ENCODE measurements at places on chromosomes 7 and 10.

GRCh38 chr7:129368389-129368986 is 65.7 kb upstream of the STRIP2 start:
- DNase-seq: no peak

GRCh38 chr10:69612760-69613159 is 17.3 kb upstream of the FAM241B start:
- DNase-seq: no peak

GRCh38 chr7:1276626-1277175 is 44.0 kb downstream of the UNCX start:
- DNase-seq: no peak

- no peak for DNase-seq
Measured at GRCh38 chr7:17234030-17234397, 64.4 kb upstream of the AHR start.

DNA sequence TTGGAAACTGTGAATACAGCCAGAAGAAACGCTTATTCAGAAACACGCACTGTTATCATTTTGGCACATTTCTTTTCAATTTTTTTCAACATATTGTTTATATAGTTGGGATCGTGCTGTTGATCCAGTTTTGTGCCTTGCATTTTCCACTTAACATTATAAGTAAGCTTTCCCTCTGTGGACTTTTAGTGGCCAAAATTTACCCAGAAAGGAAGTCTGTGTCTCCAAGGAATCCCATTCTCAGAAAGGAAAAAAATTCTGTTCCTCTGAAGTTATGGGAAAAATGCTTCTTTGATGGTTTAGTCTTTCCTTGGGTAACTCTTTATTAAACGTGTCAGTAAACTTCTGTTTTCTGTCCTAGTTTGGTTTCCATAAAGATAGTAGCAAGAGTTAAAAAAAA is 280.0 kb downstream of the REEP3 start:
- DNase-seq: no peak

GRCh38 chr7:73921623-73922528 is 60.9 kb downstream of the TMEM270 start:
- no peak for DNase-seq

GRCh38 chr10:131757285-131758058 is 143.3 kb upstream of the PPP2R2D start:
- no peak for DNase-seq

DNA sequence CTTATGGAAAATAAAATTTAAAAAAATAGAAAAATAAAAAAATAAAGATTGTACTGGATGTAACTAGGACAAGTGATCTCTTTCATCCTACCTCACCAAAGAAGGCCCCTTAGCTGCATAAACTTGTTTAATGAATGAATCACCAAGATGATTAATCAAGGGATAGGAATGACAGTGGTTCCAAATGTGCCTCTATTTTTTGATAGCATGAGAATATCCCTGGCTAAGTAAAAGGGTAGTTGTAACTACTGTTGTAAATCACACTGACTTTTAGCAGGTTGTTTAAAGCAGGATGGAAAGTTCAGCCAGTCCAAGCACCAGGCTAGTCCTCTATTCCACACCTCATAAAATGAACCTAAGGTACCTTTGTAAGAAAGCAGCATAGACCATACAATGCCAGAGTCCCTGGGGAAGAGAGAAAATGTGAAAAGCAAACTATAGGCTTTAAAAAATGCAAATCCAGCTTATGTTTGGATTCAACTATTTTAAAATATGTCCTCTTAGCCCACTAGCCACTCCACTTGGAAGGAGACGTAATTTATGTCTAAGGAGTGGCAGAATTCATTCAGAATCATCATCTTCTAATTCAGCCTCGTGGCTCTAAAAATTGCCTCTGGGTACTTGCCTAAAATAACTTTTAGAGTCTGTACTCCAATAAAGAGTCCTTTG is 126.8 kb downstream of the SKIDA1 start:
- DNase-seq: peak; percentile 32

DNA sequence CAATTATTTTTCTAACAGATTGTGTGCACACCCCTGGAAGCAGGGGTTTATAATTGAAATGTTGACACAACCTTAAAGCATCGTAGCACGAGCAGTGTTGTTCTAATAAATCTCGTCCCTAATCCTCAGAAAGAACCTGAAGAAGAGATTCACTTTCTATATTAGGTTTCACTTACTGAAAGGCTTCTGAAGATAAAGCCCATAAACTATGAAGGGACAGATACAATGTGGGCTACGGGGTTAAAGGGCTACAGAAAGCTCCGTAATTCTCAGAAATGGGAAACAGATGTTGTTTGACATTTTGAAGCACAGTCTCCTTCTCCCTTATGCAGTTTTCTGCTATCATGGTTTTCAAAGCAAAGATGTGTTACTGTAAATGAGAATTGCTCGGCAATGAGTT is 479.6 kb downstream of the GATA3 start:
- DNase-seq: no peak

DNA sequence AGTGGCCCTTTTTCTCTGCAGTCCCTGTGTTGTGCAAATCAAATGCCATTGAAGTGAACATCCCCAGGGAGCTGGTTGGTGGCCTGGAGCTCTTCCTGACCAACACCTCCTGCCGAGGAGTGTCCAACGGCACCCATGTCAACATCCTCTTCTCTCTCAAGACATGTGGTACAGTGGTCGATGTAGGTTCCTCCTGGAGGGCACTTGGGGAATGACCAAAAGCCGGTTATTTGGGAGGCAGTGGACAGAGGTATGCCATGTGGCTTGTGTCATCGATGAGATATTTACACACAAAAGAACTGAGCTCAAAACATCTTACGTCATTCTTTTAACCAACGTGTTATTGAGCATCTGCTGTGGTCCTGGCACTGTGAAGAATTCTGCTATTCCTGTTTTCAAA is 19.7 kb downstream of the OIT3 start:
- no peak for DNase-seq

GRCh38 chr7:78326189-78326588 is 527.6 kb downstream of the PHTF2 start:
- peak; percentile 90 for DNase-seq

- no peak for DNase-seq
Measured at GRCh38 chr10:31058795-31059703, 27.4 kb upstream of the ZNF438 start.

GRCh38 chr7:141333459-141333858 is 217.8 kb upstream of the AGK start:
- DNase-seq: no peak

DNA sequence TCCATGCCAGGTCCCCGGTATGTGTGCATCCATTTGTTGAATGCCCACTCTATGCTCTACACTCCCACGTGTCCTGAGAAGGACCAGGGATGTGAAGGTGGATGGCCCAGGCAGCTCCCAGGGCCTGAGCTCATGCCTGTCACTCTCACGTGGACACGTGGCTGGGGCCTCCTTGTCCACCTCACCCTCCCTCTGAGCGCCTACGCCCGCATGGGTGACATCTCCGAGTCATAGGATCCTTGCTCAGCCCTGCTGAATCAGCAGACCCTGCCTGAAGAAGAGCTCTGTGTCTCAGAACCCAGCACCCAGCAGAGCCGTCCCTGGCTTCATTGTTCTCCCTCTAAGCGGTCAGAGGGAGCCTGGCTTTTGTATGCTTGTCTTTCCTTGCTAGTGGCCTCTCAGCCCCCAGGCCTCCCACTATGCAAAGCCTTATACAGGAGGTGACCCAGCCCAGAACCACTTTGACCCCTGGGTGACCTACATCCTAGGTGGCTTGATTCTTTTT is 107.9 kb upstream of the PPIF start:
- no peak for DNase-seq

DNA sequence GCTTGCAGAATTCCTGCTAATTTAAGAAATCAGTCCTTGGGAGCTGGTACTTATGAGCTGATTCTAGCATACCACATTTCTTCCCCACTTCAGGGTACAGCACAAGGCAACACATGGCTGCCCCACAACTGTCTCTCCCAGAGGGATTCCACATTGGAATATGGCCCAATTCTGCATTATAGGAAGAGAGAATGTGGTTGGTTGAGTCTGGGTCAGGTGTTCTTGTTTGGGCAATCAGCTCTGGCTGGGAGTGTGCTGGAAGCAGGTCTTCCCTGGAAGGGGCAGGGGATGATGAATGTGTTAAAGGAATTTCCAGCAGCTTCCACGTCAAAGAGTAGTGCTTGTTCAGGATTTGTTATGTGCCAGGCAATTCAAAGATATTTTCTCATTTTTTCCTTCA is 95.7 kb downstream of the BUB3 start:
- no peak for DNase-seq

DNA sequence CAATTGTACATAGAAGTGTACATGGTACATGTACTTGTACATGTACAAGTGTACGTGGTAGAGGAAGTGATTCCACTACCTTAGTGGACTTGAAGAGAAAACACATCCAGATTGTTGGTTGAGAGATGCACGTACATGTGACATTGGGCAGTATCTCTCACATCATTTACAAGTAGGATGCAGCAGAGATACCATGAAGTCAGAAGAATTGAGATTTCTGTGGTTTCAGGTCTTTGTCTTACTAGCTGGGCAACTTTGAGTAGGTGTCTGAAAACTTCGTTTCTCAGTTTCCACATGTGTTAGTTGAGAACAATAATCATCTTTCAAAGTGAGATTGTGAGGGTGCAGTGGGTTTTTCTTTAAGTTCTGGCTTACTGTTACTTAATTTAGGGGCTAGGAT is 21.5 kb downstream of the CLDN12 start:
- no peak for DNase-seq

DNA sequence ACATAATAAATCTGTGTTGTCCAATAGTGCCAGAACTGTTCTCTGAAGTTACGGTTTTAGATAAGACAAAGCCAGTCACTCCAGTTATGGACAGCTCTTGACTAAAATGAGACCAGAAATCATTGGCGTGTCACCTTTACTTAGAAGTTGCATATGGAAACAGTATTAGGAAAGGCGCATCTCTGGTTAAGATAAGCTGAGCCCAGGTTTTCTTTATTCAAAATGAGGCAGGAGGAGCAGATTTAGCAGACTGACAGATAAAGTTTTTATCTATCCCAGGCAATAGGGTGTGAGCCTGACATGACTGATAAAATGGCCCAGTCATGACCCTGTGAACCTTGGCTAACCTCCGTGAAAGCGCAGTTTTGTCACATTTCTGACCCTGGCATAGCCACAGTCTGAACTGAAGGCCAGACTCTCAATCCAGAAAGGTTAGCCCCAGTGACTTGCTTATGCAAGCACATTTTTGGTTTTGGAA is 4.2 kb downstream of the CYP26A1 start:
- no peak for DNase-seq

DNA sequence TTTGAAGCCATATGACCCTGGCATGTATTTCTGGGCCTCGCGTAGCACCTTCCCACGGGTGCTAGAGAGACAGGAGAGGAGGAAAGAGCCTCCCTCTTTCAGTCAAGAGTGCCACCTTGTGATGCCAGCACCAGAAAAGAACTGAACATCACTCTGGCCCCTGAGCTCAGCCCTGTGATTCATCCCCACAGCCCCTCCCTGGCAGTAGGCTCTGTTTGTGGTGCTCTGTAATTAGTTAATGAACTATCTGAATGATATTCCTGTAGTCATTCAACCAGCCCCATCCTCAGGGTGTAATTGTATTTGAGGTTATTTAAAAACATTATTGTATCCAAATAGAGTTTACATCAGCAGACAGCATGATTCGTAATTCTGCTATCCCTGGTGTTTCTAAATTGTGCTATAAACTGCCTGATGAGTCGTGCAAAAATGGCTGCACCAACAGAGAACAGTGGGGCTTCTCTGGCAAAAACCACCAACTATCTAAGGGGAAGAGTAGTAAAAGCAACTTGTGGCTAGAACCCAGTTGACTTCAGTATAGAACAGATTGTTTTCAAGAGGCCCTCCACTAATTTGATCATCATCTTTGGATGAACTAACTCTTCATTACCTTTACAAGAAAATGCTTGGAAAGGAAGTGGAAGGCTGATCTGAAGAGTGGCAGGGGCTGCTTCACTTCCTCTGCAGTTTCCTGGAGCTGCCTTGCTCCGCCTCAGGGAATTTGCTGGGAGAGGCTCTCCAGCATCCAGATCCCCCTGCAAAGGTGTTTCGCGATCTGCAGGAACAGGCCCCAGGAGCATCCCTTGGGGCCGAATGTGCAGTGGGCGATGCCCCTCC is 23.7 kb upstream of the TIAL1 start:
- DNase-seq: peak; percentile 20

DNA sequence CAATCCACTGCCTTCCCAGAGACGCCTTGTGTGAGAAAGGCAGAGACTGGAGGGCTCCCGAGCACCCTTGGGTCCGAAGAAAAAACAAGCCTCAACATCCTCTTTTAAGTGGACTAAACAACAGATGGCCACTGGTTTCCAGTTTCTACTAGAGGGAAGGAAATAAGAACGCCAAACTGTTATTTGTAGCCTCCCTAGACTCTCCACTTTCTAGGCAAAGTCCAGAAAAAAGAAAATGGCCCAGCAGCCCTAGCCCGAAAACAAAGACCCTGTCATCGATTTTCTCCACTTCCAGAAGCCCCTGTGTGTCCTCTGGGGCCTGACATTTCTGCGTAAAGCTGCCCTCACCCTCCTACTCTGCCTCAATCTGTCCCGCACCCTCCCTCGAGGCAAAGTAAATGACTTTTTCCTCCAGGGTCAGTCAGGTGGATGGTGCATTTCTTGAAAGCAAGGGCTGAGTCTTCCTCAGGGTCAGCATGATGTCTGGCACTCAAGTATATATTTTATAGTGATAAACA is 6.0 kb downstream of the RGS10 start:
- no peak for DNase-seq

GRCh38 chr7:121262969-121263368 is 65.8 kb upstream of the WNT16 start:
- no peak for DNase-seq
